ENCODE measurements at places on chromosomes 3 and 15.

GRCh38 chr3:133388696-133389395 lies 11.0 kb upstream of the BFSP2 start:
- DNase-seq: no peak

GRCh38 chr3:187945374-187945773 lies 200.1 kb upstream of the BCL6 start:
- DNase-seq: no peak

GRCh38 chr3:126569390-126569975 lies 10.8 kb upstream of the C3orf22 start:
- no peak for DNase-seq

DNA sequence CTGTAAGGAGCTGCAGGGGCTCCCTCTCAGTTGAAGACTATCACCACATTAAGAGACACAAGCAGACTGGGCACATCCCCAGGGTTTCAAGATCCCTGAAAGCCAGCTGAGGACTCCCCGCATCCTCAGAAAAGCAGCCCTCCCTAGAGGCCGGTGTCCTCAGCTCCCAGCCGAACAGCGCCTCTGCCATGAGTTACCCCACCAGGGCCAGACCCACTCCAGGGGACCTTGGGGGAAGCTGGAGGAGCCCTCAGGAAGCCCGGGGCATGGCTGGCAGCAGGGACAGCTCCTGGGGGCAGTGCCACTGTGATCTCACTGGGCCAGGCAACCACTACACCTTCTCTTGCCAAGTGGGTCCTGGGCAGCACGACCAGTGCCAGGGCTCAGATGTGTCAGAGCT lies 8.1 kb downstream of the KLF15 start:
- DNase-seq: no peak

GRCh38 chr15:74631408-74631807 lies 15.8 kb downstream of the CLK3 start:
- no peak for DNase-seq

DNA sequence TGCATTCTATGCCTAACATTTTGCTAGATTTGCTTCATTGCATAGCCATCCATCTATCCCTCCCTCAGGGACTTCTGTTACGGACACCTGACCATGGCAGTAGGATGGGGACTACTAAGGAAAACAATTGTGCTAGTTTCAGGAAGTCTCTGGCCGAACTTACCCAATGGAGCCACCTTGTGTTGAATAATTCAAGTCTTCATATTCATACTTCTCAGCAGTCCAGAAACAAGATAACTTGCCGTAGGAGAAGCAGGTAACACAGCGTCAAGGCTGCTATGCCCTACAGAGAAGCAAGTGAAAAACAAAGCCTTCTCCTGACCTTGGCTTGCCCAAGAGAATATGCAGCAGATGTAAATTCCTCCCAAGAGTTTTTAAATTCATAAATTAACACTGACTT lies 685.3 kb downstream of the GRM7 start:
- peak; percentile 57 for DNase-seq

DNA sequence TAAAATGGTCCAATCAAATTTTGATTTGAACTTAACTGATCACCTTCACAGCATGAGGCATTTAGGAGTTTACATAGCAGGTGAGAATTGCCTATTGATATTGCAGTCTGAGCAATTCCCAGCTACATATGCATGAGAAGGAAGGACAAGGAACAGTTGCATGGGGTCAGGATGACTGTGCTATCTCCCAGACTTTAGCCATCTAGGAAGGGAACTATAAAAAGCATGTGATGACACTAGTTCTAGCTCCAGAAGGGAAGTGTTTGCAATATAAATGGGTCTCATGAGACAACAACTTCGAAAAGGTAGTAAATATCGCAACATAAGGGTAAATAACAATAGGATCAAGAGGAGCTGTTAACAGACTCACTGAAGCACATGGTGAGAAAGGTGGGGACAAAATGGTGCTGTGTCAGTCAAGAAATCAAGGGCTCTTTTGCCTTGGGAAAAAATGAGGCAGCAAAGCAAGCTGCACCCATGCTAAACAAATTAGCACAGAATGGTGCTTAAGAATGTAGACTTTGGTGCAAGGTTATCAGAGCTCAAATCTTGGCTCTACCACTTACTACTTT lies 90.4 kb upstream of the SLC2A2 start:
- DNase-seq: no peak

DNA sequence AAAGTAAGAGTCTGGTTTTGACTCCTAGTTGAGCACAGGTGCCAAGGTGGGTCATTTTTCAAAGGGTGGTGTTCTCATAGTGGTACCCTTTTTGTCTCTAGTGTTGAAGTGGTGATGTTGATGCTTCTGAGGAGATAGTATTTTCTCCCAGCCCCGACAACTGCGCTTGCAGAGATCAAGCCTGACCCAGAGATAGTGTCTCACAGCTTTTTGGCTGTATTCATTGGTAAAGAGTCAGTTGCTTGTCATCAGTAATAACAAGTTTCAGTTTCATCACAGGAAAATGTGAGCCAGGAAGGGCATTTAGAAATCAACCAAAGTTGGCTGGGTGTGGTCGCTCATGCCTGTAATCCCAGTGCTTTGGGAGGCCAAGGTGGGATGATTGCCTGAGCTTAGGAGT lies 139.3 kb downstream of the NFKBIZ start:
- DNase-seq: no peak

- peak; percentile 20 for DNase-seq
These were observed 5.2 kb upstream of the SIN3A start for GRCh38 chr15:75456710-75457109.
